ENCODE measurements at places on chromosomes 13 and 19. TPM values are rescaled to one million over a fixed set of nuclear protein-coding genes. Genes with fewer than 3 reads are reported as not detected.

DNA sequence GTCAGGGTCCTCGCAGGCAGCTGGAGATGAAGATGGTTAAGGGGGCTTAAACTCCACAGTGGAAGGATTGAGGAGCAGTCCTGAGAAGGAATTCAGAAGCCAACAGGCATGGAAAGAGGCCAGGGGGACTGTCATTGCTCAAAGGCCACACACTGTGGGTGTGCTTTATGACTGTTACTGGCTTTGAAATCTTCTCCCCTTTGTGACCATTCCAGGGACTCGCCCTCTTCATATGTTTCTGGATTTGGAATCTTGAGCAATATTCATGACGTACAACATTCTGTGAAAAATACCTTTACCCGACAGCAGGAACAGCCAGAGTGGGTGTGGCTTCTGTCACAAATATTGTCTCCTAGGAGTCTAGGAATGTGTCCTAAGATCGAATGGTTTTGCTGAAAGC lies 16.6 kb downstream of the CEACAM7 start:
- no peak for DNase-seq

Gene BRME1
- total RNA-seq, result 3.8 TPM

Gene DPP9
- total RNA-seq, result 86.9 TPM

- no peak for DNase-seq
Observed at GRCh38 chr13:30906411-30907051, 460 bp downstream of the MEDAG start.

- no peak for DNase-seq
Observed at GRCh38 chr19:7986321-7987113, 18.9 kb downstream of the ELAVL1 start.

Gene ONECUT3
- not detected for total RNA-seq
